ENCODE measurements at places on chromosomes 4 and X. TPM values are rescaled to one million over a fixed set of nuclear protein-coding genes. Genes with fewer than 3 reads are reported as not detected.

- H3K27ac ChIP-seq = no peak within 1 kb of the TSS
- no peaks in the 10 kb centered on the region for H3K27me3 ChIP-seq
- H3K4me1 ChIP-seq = no peaks in the 10 kb centered on the region
Observed at GRCh38 chr4:183322326-183322725, at the start of gene CLDN24. Gene CLDN24, minus strand, starts transcription at chr4:183322426. Its CDS starts 0 bp downstream, at chr4:183322426.

DNA sequence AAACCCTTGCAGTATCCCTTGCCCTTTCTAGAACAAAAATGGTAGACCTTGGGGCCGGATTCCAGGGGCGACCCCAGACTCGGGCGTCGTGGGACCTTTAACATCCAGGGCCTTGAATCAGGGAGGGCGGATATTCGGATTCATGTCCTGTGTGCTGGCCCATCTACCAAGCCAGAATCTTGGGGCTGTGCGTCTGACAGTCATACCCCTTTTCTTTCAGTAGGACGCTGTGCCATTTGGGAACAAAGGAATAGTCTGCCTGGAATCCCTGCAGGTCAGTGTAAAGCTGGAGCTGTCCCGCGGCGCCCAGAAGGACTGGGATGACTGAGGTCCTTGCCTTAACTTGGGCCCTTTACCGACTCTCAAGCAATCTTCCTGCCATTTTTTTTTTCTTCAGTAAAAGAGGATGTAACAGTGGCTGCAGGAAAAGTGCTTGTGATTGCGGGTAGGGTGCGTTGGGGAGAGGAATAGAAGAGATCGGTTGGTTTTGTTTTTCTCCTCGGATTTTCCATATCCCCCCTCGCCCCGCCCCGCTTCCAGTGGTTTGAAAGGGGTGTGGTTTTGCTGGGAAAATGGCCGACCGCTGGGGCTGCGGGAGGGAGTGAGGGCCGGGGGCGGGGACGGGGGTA, 518 bp downstream of the ARMCX1 start:
- H3K36me3 ChIP-seq = peaks cover 13% of the 10 kb centered on the region
- peaks cover 13% of the 10 kb centered on the region for H3K27me3 ChIP-seq
- peak; percentile 87 for DNase-seq

POU3F4 gene
- polyA plus RNA-seq = 0.03 TPM

- no peaks in the 10 kb centered on the region for H3K36me3 ChIP-seq
- no peak for DNase-seq
- no peak overlapping the region for H3K27ac ChIP-seq
- H3K4me3 ChIP-seq = no peak overlapping the region
- no peaks in the 10 kb centered on the region for H3K27me3 ChIP-seq
Observed at GRCh38 chr4:13088726-13089658, 395.1 kb downstream of the RAB28 start.

DNA sequence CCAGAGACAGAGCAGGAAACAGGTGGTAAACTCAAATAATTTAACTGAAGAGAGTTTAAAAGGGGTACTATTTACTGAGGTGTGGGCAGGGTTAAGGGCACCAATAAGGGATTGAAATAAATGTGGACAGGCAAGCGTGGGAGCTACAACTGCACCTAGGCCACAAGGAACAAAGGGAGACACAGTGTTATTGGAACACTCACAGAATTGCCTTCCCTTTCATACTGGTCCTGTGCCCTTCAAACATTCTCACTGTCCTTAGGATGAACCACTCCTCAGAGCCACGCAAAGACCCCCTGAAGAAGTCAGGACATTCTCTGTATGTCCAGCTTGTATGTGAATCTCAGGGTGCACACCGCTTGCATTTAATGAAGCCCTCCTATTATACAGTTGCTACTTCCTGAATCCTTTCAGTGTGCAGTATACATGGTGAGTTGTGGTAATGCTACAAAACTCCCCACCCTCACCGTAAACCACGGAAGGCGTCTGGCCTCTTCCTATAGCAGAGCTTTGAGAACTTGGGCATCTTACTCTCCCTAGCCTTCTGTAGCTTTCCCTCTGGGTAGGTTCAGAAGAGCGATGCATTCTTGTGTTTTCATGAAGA, 9.6 kb upstream of the MRPL1 start:
- H3K36me3 ChIP-seq = no peaks in the 10 kb centered on the region
- H3K4me1 ChIP-seq = peaks cover 2% of the 10 kb centered on the region
- H3K27ac ChIP-seq = peak overlapping the region; percentile 6
- H3K4me3 ChIP-seq = no peak overlapping the region

DNA sequence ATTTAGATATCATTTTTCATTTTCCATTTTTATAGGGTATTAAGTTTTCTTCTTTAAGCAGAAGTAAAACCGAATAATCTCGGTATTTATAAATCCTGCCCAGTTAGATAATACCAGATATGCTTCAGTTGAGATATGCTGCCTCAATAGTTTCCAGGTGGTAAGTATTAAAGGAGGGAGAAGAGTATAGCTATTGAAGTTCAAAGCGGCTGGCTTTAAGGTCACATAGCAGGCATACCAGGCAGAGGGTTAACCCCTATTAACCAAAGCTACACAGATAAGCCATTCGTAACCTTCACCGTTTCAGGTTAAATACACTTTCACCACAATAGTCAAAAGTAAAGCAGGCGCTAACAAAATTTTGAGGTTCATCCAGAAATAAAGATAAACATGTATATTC, 54.2 kb downstream of the EDNRA start:
- H3K27me3 ChIP-seq = no peaks in the 10 kb centered on the region
- no peak overlapping the region for H3K27ac ChIP-seq
- no peak overlapping the region for H3K4me3 ChIP-seq

SLITRK4 gene
- 4.6 TPM for polyA plus RNA-seq

ARHGAP36 gene
- 197 TPM for polyA plus RNA-seq

GRCh38 chr4:24853142-24853541, 57.8 kb downstream of the SOD3 start:
- no peaks in the 10 kb centered on the region for H3K36me3 ChIP-seq
- peaks cover 4% of the 10 kb centered on the region for H3K4me1 ChIP-seq
- H3K4me3 ChIP-seq = no peak overlapping the region
- no peaks in the 10 kb centered on the region for H3K27me3 ChIP-seq
